Naive thymus-derived CD4-positive, alpha-beta T cell (primary cell): ENCODE measurements at places on chromosomes 5 and 9.

GRCh38 chr5:95620030-95620869 lies at the start of gene GPR150:
Gene GPR150, plus strand, starts transcription at chr5:95620087. Its CDS starts 189 bp downstream, at chr5:95620276.
- DNase-seq = peak; percentile 62

DNA sequence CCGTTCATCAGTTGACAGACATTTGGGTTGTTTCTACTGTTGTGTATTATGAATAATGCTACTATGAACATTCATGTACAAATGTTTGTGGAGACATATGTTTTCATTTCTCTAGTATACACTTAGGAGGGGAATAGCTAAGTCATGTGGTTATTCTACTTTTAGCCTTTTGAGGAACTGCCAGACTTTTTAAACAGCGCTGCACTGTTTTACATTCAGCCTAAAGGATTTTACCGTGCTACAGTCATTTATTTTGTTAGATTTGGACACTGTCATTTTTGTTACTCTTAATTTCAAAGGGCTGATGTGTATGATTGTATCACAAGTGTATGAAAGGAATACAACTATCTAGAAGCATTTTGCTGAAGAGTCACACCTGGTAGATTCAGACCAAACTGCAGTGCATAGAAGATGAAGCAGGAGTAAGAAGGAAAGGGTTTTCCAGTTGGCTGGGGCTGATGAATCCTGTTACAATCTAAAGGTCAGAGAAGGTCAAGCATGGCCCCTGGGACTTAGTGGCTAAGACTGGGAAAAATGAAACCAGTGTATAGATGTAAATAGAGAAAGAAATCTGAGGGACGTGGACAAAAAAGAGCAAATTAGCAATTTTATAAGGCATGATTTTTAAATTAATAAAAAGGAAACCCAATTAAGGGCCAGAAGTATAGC lies 509.7 kb downstream of the PSAT1 start:
- no peak for DNase-seq

- DNase-seq = no peak
These were observed 101.7 kb upstream of the IFNE start for GRCh38 chr9:21583628-21584377.

DNA sequence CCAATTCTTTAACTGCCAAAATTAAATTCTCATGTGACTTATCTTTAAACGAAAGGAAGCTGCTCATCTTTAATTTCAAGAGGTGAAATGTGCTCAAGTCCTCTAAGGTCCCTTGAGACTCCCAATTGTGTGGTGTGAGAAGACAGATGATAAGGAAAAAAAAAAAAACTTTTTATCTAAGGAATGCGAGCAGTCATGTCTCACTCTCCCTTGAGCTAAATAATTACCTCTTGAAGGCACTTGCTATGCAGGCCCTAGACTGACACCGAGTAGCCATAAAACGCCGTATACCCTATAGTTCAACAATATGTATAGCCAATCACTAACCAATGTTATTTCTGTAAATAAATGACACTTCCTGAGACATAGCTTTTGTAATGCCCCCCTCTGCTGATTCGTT lies 1.5 kb upstream of the DTWD2 start:
- no peak for DNase-seq

GRCh38 chr5:147055850-147056566 lies 177.5 kb upstream of the PPP2R2B start:
- no peak for DNase-seq

DNA sequence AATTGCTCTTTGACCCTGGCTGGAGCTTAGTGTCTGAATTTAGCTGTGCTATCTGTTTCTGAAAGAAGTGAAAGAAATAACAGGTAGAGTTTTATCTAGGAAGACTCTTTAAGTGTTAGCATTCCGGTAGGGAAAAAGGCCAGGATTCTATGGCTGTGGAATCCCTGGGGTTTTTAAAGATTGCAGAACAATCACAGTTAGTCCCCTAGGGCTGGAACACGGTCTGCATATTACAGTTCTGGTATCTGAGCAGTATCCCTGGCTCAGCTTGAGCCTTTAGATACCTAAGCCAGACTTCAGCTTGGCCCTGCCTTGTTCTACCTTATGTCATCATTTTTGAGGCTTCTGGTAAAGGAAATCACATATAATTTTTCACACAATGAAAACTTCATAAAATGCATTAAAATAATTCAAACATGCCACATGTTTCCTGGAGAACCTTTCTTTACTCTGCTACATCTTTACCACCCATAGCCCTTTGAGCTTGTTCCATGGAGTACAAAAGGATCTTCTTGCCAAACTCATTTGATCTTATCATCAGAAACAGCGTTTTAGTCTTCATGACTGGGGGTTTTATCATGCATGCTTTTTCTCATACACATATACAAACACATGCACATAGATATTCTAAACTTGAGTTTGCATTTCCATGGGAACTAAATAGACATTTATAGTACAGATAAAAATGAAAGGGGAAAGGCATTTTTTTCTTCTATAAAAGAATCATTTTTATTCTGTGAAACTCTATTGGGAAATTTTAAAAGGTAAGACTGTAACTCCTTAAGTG lies 410.8 kb downstream of the CETN3 start:
- no peak for DNase-seq

DNA sequence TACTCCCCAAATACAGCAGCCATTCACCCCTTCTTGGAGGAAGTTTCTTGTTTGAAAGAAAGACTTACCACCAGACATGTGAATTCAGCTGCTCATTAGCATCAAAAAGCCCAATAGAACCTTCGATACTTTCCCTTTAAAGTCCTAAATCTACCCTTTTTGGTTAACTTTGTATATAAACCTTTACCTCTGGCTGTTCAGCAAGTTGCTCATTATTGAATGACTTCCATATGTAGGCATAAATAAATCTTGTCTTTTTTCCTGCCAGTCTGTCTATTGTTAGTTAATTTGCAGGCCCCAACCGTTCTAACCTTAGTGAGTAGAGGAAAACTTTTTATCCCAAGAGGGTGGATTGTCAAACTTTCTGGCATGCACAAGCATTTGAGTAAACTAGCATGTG lies 27.9 kb upstream of the FBXL17 start:
- DNase-seq = no peak

DNA sequence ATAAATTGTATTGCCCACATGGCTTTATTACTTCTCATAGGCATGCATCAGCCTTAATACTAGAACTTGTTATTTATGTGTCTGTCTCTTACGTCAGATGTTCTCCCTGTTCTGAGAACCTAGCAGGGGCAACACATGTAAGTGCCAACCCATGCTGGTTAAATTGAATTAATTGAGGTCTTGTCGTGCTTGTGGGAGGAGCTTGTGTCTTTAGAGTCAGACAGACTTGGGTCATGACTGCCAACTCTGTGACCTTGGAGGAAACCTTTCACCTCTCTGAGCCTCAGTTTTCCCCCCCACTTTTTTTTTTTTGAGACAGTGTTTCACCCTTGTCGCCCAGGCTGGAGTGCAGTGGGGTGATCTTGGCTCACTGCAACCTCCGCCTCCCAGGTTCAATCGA lies 2.2 kb upstream of the MEGF9 start:
- DNase-seq = no peak

DNA sequence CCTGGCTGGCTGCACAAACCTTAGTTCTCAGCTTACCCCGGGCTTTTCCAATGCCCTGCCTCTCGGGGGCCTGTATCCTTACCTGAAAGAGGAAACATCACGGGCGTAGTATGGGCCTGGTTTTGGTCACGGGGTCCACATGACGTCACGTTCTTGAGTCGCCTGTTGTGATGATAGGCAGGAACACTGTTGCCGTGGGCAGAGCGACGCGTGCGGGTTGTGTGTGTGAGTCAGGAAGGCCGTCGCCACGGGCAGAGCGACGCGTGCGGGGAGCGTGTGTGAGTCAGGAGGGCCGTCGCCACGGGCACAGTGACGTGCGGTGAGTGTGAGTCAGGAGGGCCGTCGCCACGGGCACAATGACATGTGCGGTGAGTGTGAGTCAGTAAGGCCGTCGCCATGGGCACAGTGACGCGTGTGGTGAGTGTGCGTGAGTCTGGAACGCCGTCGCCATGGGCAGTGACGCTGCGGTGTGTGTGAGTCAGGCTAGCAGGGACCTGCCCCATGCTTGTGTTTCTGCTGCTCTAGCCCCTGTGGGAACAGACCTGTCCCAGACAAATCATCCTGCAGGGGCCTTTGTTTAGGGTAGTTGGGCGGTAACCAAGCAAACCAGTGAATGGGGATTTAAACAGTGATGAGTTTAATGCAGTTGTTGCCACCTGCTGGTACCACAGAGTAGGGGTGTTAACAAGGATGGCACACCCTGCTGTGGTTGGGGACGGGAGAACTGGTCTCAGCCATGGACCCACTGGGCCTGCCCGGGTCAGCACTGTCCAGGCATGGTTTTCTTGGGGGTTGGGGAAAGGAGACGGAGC lies 19.8 kb downstream of the TRIP13 start:
- DNase-seq = no peak

DNA sequence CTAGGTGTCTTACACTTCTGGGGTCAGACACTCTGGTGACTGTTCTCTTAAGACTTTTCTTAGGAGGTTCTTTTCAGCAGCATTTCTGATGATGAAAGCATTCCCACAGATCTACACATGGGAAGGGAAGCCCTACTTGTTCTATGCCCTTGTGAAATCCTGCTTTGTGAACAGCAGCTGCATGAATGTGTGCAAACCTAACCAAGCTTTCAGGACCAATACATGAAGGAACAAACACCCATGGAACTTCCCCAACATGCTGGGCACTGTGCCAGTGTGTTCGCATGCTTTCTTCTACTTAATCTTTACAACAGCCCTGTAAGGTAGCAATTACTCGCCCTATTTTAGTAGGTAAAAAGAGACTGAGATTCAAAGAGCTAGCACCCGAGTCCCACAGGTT lies 439.9 kb upstream of the KLF4 start:
- DNase-seq = no peak

DNA sequence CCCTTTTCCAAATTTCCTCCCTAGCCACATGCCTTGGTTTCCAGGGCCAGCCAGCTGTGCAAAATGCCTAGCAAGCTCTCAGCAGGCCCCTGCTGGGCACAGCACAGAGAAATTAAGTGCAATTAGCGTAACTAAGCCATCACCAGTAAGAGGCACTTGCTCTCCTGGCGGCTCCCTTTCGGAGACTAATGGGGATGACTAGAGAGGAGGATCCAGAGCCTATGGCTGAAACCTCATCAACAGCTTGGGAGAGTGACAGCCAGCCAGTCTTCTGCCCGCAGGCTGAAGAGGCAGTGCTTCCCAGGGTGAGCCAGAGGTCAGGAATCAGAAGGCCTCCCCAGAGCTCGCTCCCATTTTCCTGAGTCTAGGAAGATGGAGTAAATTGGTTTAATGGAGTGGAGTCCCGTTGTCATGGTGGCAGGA lies 108.4 kb downstream of the KCNIP1 start:
- DNase-seq = no peak

- no peak for DNase-seq
These were observed 27.4 kb downstream of the QRFP start for GRCh38 chr9:130869250-130869649.

GRCh38 chr5:38339446-38339845 lies 81.1 kb downstream of the EGFLAM start:
- DNase-seq = no peak

DNA sequence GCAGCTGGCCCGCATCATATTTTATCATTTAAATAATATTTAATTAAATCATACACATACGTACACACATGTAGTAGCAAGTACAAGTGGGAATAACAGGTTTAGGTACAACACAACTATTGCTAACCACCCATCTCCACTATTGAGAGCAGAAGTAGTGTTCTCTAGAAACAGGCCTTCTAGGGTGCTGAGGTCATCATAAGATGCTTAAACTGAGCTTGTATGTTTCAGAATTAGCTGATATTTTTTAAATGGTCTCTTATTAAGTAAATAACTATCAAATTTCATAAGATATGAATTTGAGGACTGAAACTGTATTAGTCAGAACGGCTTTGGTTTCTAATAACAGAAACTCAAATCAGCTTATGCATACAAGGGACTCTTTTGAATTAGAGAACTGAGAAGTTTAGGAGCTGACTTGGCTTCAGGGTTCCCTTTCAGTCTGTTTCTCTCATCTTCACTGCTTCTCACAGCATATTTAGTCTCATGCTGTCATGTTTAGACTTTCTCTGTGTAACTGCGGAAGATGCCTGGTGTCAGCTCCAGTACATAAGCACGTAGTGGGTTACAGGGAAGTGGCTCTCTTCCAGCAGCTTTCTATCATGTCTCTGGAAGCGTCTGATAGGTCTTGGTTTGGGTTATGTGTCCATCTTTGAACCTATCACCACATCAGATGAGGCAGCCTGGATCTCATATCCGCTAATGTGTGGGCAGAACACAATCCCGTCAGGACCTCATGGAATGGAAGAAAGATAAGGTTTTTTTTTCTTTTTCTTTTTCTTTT lies 25.0 kb upstream of the OCLN start:
- no peak for DNase-seq

DNA sequence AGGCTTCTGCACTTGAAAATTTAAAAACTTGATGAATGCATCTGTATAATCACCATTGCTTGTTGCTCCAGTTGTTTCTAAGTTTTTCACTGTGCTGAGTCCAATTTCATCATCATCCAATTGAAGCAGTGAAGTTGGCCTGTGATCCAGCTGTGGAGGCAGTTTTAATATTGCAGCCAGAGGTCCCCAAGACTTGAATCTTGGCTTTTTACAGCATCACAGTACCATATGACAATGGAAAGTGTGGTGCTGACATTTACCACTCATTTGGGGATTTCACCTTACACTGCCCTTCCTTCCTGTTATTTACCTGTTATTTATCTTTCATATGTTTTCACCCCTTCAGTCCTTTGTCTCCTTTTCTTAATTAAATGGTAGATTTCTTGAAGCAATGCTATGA lies 76.2 kb upstream of the SPIN1 start:
- DNase-seq = no peak

DNA sequence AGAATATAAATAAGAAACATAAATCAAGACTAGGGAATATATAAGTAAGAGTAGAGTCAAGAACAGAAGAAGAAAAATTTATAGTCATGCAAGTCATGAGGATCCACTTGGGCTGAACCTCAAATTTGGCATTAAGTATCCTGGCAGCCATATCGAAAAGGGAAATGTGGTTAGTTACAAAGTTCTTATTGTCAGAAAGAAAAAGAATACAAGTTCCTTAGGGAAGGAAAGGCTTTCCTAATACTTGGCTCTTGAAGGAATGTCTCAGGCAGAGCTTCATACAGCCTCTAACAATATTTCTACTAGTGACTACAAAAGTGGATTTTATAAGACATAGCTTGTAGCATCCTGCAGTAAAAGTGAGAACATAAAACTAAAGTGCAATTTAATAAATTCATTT lies 45.4 kb downstream of the TMEM252 start:
- no peak for DNase-seq

- DNase-seq = no peak
These were observed at the start of gene PRRX2 for GRCh38 chr9:129665389-129665775. Gene PRRX2, plus strand, starts transcription at chr9:129665647. Its CDS starts 221 bp downstream, at chr9:129665868.

- DNase-seq = no peak
These were observed 289.2 kb upstream of the DMRT1 start for GRCh38 chr9:551986-552929.

- DNase-seq = no peak
These were observed 7.5 kb downstream of the BRD9 start for GRCh38 chr5:885127-885442.

DNA sequence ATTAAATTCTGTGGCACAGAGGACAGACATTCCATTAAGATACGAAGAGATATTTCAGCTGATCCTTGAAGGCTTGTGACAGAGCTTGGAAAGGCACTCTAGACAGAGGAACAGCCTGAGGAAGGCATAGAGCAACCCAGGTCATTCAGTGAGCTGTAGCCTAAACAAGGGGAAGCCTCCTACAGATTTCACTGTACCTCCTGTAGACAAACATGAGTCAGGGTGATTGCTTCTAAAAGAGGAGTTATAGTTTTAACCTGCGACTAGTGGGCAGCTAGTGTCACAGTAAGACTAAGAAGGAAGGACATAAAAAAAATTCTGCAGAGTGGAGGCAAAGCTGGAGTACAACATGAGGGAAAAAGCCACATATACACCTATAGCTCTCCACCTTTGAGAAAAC lies 43.5 kb upstream of the ANKDD1B start:
- no peak for DNase-seq
